Epithelial cell of proximal tubule (primary cell): ENCODE measurements at places on chromosomes 6 and 20. TPM values are rescaled to one million over a fixed set of nuclear protein-coding genes. Genes with fewer than 3 reads are reported as not detected.

GRCh38 chr20:25313593-25313992 lies 65.7 kb downstream of the PYGB start:
- DNase-seq, result no peak

DNA sequence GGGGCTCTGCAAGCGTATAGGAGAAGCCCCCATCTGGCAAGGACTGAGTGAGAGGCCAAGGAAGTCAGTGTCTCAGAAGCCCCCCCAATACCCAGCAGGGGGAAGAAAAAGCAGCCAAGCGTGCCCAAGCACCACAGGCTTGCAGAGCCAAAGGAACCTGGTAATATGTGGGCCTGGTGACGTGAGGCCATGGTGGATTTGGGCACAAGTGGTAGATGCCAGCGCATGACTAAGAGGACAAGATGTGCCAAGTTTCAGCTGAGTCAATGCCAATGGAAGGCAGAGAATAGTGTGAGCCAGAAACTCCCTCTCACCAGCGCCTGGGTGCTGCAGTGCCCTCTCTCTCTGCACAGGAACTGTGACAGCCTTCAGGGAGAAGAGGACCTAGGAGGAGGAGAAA lies 110.0 kb downstream of the QRSL1 start:
- peak; percentile 85 for DNase-seq

GRCh38 chr6:148867862-148868261 lies 121.0 kb downstream of the UST start:
- no peak for DNase-seq

DNA sequence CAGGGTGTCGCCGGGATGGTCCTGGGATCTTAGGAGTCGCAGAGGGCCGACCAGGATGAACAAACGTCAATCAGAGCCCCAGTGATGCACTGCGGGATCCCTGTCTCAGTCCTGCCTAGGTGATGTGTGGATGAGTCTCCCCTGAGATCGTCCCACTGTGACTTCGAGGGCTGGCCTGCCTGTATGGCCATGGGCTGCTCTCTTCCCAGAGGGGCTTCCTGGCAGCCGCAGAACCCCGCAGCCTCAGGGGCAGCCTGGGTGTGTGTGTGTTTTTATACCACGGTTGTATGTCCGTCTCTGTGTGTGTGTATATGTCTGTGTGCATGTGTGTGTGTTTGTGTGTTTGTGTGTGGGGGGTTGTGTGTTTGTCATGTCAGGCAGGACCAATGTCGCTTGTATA lies 111.6 kb downstream of the MYLK4 start:
- no peak for DNase-seq

DNA sequence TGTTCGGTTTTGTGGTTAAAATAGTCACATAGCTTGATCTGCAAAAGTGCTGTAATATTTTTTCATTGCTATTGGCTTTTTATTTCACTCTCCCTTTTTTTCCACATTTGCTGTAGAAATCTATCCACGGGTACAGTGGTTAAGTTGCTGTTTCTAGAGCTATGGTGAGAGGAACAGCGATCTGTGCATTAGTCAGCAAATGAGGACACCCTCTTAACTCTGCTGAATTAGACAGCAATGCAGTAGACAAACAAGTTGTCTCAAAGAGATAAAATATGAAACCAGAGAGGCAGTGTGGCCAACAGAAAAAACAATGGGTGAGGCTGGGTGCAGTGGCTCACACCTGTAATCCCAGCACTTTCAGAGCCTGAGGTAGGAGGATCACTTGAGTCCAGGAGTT lies 17.6 kb upstream of the SYNJ2 start:
- DNase-seq, result no peak

The RALGAPB gene
- 17.1 and 19.1 TPM in 2 replicates for total RNA-seq

The DLL1 gene
- 1.4 and 1.7 TPM in 2 replicates for total RNA-seq

DNA sequence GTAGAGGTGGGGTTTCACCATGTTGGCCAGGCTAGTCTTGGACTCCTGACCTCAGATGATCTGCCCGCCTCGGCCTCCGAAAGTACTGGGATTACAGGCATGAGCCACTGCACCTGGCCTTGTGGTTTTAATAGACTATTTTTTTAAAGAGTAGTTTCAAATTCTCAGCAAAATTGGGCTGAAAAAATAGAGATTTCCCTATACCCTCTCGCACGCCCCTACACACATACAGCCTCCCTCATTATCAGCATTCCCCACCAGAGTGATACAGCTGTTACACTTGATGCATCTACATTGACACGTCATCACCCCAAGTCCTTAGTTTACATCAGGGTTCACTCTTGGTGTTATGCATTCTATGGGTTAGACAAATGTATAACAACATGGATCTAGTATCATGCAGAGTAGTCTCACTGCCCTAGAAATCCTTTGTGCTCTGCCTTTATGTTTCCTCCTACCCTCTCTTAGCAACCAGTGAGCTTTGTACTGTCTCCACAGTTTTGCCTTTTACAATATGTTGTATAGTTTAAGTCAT lies 103.6 kb downstream of the CDYL start:
- no peak for DNase-seq

GRCh38 chr6:43454696-43455530 lies 435 bp downstream of the DLK2 start:
- no peak for DNase-seq

The NMBR gene
- total RNA-seq, result not detected in 2 replicates

The BPI gene
- total RNA-seq, result not detected in 2 replicates

DNA sequence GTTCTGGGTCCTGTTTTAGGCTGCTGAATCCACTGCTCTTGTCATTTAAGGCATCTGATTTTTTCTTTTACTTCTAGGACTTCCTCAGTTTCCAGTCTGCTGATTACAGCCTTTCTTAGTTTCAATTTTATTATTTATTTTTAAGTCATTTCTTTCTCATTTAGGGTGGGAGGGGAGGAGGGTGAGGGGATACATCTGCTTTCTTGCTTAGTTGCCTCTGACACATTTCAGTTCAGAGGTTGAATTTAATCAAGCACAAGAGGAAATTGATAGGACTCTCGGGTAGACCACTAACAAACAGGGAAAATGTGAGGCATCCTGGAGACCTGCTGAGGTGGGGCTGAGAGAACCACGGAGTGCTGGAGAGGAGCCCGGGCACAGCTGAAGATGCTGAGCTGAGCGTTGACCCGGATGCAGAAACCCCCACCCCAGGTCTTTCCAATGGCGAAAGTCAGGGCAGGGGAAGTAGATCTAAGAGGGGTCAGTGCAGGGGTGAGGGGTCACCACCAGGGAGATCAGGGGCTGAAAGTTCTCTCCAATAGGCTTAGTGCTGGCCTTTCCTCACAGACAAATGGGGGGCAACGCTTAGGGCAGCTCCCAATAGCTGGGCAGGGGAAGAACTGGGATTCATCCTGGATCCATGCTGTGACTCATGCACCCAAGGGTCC lies 7.6 kb upstream of the TREML2 start:
- no peak for DNase-seq

The RAET1E gene
- not detected in 2 replicates for total RNA-seq

GRCh38 chr6:25971187-25971821 lies 8.7 kb downstream of the TRIM38 start:
- peak; percentile 94 for DNase-seq
